ENCODE measurements at places on chromosomes 12 and 14. TPM values are rescaled to one million over a fixed set of nuclear protein-coding genes. Genes with fewer than 3 reads are reported as not detected.

Gene IL25
- total RNA-seq = not detected

Gene ISM2
- under 0.01 TPM for total RNA-seq

Gene SCNN1A
- total RNA-seq = 110 TPM

Gene HOXC5
- total RNA-seq = not detected

Gene KLRC1
- not detected for total RNA-seq

Gene FAM90A1
- under 0.01 TPM for total RNA-seq

Measured in tracheal epithelial cell (primary cell).